ENCODE measurements at places on chromosomes 6 and 20. TPM values are rescaled to one million over a fixed set of nuclear protein-coding genes. Genes with fewer than 3 reads are reported as not detected.

BIRC7 gene
- not detected for total RNA-seq

C20orf202 gene
- total RNA-seq = 0.24 TPM

SNTA1 gene
- 198 TPM for total RNA-seq

FLOT1 gene
- total RNA-seq = 96.9 TPM

RHAG gene
- not detected for total RNA-seq

DEFB127 gene
- not detected for total RNA-seq

HINT3 gene
- total RNA-seq = 72.8 TPM

OPRL1 gene
- 0.68 TPM for total RNA-seq

DNAH8 gene
- total RNA-seq = not detected

CST9 gene
- total RNA-seq = not detected

All from gastrocnemius medialis (tissue), 4 donors.